Activated naive CD8-positive, alpha-beta T cell treated with anti-CD3 and anti-CD28 coated beads, Interleukin-2, amount 50 U/mL, for 24 hours (primary cell): ENCODE measurements at places on chromosomes 7 and 10.

GRCh38 chr10:120744040-120744439 is 107.1 kb upstream of the WDR11 start:
- DNase-seq: no peak

GRCh38 chr7:42753811-42754363 is 158.0 kb downstream of the C7orf25 start:
- DNase-seq: no peak

DNA sequence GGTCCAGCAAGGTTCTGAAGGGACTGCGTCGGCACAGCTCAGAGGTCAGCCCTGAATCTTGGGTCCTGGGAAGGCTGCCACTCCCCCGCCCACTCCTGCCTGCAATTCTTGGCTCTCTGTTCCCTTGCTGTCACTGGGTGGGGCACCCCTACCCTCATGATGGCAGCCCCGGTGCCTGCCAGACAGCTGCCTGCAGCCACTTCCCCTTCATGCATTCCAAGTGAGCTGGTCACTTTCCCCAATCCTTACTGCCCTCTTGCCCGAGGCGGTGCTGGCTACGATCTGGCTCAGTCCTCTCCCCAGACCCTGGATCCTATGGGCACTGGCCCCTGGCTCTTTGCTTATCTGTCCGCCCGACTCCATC is 14.2 kb downstream of the MYL10 start:
- no peak for DNase-seq

GRCh38 chr7:77679608-77680007 is 16.7 kb upstream of the RSBN1L start:
- DNase-seq: no peak

DNA sequence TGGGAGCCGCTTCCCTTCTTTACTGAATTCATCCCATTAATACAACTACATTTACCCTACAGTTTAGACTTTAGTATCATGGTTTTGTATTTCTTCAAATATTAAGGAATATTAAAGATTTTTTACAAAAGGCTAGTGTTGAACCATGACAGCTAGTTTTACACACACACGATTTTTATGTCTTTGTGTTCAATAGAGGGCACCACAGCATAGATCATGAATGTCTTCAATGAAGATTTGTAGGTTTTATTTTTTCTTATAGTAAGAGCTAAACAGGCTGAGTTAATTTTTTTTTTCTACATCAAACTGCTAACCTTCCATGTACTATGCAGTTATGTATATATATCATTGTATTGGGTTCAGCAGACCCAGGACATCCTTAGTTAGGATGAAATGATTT is 76.9 kb downstream of the SNX10 start:
- no peak for DNase-seq

DNA sequence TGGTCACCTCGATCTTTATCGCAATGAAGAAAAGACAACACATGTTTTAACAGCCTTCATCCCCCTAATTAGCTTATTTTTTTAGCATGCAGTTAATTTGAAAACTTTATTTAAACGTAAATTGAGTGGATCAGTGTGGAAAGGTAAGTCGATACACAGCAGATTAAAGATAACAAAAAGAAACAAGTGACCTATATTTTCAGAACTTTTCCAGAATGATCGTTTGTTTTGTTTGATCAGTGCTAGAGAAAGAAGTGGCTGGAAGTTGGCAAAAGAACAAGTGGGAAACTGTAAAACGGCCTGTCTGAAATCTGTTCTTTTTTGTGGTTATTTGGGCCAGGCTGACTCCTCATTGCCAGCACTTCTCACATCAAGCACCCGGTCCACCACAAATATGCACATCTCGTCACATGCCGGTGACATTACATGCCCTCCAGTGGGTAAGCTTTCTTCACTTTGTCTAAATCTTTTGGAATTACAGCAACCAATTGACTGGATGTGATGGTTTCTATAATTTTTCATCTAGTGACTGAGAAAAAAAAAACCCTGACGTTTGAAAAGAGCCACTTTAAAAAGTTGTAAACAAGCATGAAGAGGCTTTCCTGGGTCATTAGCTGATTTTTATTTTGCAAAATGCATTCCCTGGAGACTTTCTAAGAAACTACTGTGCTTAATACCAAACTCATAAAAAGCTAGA is 33.2 kb downstream of the C7orf33 start:
- no peak for DNase-seq

GRCh38 chr7:157088136-157088535 is 50.6 kb upstream of the UBE3C start:
- no peak for DNase-seq

GRCh38 chr10:21473541-21473940 is 51.9 kb downstream of the SKIDA1 start:
- no peak for DNase-seq

DNA sequence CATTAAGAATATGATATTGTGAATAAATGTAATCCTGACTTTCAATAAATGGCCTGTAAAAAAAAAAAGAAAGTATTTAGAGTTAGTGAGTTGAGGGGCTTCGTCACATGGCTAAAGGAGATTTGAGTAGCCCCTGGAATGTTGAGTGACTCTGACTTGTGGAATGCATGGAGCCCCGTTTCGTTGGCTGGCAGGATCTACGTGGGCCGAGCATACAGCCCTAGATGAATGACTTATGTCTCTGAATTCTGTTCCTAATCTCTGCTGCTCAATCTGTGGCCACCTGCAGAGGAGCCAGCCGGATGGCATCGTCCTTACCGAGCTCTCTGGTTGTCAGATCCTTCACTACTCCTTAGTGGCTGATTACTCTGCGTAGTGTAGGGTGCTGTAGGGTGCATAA is 155.7 kb downstream of the MGMT start:
- DNase-seq: no peak

DNA sequence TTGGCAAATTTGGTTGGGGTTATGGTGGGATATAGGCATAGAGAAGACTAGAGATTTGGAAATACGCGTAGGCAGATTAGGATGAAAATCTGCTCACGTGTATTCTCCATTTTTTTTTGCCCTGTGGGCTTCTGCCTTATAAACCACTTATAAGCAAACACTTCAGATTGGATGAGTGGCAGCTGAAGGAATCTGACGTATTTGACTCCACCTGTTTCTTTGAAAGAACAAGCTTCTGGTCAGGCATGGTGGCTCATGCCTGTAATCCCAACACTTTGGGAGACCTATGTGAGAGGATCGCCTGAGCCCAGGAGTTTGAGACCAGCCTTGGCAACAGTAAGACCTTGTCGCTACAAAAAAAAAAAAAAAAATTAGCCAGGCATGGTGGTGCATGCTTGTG is 5.1 kb downstream of the STK31 start:
- DNase-seq: no peak

DNA sequence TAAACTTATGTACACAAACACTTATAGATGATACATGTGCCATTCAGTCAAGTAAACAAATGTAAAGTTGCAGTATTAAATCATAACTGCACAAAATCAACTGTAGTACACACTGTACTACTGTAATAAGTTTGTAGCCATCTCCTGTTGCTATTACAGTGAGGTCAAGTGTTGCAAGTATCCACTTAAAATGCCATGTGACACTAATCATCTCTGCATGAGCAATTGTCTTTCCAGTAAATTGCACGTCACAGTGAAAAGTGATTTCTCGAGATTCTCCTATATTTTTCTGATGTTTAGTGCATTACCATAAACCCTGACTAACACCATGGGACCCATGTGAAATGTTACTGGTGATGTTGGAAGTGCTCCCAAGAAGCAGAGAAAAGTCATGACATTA is 293.3 kb upstream of the SP4 start:
- DNase-seq: no peak

DNA sequence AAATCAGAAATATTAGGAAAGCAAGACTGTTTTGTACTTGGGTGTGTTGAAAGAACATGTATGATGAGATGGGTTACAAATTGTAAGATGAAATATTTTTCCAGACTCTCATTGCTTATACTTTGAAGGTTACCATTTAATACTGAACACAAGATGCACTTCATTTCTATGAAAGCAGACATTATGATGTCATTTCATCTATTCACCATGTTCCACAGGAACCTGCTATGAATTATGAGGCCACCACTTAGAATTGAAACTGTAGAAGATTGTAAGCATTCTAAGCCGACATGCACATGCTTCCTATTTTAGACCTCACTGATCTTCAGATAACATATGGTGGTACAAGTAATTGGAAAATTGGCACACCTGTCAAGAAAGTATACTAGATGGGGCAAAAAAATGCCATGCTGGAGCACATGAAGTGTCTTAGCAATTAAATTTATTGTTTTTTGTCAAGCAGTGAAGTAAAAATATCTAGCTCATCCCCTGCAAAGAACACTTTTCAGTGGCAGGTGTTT is 195.0 kb downstream of the PHF14 start:
- no peak for DNase-seq

GRCh38 chr7:56097700-56098099 is 4.9 kb upstream of the PHKG1 start:
- DNase-seq: no peak

GRCh38 chr7:44383566-44383965 is 58.2 kb upstream of the CAMK2B start:
- DNase-seq: no peak

GRCh38 chr7:27586825-27587224 is 75.9 kb downstream of the HIBADH start:
- no peak for DNase-seq
